Panc1 (cell line): ENCODE measurements at places on chromosomes 1 and 21.

GRCh38 chr1:108957888-108958287 lies 5.4 kb downstream of the CLCC1 start:
- DNase-seq = no peak

DNA sequence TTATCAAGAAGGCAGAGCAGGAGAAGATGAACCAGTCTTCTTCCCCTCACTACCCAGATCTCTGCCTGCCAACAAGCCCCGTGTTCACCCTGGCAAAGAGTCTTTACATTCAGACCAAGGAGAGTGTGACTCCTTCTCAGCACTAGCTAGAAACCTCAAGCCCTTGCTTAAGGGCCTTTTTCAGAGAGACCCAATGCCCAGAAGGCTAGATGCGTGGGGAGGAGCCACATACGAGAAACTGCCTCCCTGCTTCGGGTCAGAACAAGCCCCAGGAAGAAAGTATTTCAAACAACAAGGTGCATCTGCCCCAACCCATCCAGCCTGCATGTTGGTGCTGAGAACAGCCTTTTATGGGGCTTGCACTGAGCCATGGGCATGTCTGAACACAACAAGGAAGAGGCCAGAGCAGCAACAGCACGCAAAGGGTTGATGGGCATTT lies 152.7 kb upstream of the CAMK1G start:
- DNase-seq = no peak

GRCh38 chr1:184800876-184801275 lies 46.2 kb upstream of the EDEM3 start:
- no peak for DNase-seq

DNA sequence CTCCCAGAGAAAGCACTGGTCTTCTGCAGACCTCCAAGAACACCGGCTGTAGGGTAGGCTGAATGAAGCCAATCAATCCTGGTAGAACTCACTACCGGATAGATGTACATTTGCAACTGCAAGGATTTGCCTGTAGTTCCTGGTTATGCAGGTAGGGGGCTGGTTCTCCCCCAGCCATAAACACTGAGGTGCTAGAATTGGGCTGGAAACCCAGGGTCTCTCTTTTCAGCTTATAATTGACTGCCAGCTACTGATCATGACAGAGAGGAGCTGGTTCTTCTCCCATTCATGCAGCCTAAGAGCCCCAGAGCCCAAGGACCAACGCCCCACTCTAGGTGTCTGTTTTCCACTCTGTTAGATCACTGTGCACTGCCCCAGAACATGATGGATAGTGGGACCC lies 21.5 kb upstream of the MTARC2 start:
- DNase-seq = no peak

GRCh38 chr1:116496898-116497297 lies 73.9 kb downstream of the CD58 start:
- DNase-seq = no peak
